ENCODE measurements at places on chromosomes 7 and 10.

- no peak for DNase-seq
These were observed 62.0 kb downstream of the VSTM4 start for GRCh38 chr10:49053053-49053997.

GRCh38 chr7:158742065-158742821, 37.6 kb upstream of the NCAPG2 start:
- DNase-seq: no peak

GRCh38 chr7:68691261-68692216, 906.7 kb upstream of the AUTS2 start:
- peak; percentile 98 for DNase-seq

DNA sequence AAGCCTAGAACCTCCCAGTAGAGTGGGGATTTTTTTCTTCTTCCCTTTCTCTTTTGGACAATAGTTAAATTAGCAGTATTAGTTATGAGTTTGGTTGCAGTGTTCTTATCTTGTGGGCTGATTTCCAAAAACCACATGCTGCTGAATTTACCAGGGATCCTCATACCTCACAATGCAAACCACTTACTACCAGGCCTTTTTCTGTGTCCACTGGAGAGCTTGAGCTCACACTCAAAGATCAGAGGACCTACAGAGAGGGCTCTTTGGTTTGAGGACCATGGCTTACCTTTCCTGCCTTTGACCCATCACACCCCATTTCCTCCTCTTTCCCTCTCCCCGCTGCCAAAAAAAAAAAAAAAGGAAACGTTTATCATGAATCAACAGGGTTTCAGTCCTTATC, 5.4 kb downstream of the OPN1SW start:
- DNase-seq: no peak

DNA sequence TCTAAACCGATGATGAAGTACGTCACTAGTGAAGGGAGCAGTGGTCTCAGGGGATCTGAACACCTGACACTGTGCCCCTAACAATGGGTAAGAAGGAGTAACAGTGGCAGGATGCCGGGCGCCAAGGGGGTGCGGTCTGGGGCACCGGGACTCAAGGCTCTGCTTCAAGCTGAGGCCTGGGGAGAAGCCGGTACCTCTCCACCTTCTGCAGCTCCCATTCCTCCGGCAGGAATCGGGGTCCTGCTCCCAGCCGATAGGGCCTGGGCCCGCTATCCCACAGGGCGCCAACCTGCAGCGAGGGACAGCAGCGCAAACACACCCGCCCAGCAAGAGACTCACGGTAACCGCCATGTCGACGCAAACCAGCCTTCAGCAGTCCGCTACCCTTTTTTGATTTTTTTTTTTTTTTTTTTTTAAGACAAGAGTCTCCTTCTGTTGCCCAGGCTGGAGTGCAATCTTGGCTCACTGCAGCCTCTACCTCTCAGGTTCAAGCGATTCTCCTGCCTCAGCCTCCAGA, 8.8 kb upstream of the CHST12 start:
- no peak for DNase-seq

DNA sequence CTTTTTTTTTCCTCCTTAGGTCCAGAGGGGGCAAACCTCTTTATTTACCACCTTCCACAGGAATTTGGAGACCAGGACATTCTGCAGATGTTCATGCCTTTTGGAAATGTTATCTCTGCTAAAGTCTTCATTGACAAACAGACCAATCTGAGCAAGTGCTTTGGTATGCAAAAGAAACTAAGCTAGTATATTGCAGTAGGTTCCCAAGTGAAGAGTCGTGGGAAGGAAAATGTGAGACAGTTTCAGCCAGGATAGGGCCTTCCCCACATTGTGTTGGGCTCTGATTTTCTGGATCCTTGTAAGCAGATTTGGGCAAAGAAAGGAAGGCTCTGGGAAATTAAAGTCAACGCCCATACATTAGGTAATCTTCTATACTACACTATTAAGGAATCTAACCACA, 285.6 kb downstream of the USP6NL start:
- DNase-seq: peak; percentile 42

GRCh38 chr7:124155432-124156022, 122.7 kb upstream of the TMEM229A start:
- peak; percentile 7 for DNase-seq

Measured in fibroblast of skin of right quadriceps (primary cell).